CD4-positive, alpha-beta T cell treated with Interleukin-4 for 1 hour (primary cell): ENCODE measurements at places on chromosomes 11 and 22.

- DNase-seq, result no peak
These were observed 4.6 kb upstream of the CD6 start for GRCh38 chr11:60966890-60967289.

- no peak for DNase-seq
These were observed 9.4 kb downstream of the DRAP1 start for GRCh38 chr11:65928667-65929066.

DNA sequence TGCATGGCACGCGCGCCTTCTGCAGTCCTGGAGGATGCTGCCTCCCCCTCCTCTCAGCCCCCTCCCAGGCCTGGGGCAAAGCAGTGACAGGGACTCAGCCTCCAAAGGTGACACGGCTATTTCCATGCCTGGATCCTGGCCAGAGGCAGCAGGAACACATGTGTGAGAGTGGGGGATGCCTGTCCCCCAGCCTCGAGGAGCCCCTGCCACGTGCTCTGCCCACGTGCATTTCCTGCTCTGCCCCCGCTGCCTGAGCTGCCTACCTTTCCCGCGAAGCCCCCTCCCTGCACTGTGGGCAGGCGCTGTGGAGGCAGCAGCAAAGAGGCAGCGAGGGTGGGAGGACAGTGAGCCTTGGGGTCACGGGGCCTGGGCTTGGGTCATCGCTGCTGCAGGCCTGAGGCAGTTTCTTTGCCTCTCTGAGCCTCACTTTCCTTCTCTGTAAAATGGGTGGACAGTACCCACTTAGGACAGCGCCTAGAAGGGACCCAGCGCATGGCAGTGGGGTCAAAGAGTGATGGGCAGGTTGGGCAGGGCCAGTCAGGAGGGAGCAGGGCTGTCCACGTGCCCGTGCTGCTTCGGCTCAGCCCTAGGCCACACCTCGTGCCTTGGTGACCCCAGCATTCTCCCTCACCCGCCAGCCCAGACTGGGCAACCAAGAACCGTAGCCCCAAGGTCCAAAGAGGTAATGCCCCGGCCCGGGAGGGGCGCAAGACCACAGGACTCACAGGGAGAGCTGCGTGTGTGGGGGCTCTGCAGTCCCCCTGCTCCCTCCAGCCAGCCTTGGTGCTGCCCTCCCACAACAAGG is 48.6 kb downstream of the FLRT1 start:
- DNase-seq, result no peak

DNA sequence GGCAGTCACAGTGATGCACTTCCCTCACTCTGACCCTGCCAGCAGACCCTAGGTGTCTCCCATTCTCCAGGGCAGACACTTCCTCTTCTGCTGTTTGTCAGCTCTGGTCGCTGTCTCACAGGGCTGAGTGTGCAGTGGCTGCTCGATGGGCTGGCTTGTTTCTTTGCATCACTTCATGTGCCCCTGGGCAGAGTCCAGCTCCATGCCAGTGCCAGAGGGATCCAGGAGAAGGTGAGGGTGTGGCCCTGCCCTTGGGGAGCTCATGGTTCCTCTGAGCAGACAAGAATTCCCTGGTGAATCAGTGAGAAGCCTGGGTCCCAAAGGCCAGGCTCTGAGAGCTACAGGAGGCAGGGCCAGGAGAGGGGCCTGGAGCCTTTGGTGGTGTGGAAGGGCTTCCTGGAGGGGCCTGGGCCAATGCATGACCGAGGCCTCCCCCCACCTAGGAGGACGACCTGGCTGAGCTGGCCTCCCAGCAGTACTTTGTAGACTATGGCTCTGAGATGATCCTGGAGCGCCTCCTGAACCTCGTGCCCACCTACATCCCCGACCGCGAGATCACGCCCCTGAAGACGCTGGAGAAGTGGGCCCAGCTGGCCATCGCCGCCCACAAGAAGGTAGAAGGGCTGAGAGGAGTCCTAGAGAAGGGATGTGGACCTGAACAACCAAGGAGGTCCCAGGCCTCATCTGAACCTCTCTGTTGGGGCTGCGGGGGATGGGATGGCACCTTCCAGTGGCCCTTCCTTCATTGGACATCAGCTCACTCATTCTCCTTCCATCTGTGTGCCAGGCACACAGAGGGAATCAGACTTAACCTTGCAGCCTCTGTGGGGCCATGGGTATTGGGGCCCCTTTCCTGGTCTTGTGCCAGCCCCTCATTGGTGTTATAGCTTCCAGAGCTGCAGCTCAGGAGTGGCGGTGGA is 66.1 kb downstream of the MYO7A start:
- DNase-seq, result no peak

DNA sequence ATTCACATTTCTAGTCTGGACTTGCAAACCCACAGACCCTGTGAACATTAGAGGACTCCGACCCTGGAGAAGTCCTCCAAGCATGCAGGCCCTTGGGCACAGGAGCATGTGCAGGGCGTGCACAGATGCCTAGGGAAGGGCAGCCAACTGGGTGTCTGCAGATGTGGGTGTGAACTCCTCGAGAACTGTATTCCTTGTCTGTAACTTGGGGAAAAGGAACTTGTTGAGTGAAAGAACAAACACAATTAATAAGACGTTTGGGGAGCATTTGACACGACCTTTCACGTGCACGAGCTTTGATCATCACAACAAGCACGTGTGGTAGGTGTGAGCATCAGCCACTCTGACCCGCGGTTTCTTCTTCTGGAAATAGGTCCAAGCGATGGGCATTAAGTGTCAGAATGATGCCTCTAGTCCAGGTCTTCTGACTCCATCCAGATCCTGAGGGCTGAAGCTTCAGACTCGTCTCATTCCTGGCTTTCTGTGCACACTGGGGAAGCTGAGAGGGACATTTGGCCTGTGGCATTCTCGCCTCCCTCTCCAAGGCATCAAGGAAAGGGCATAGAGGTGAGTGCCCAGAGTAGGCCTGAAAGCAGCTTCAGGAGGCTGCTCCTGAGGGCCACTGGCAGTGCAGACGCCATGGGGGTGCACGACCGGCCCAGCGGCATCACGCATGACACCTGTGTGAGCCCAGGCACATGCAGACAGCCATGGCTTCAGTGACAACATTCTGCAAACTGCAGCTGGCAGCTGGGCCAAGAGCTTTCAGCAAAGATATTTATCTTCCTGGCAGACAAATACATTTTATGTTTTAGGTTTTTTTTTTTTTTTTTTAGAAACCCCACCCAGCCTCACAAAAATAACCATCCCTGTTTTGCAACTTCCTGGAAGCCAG is 32.5 kb downstream of the ALX4 start:
- no peak for DNase-seq

GRCh38 chr11:43289368-43289767 is 22.4 kb upstream of the API5 start:
- DNase-seq, result no peak

DNA sequence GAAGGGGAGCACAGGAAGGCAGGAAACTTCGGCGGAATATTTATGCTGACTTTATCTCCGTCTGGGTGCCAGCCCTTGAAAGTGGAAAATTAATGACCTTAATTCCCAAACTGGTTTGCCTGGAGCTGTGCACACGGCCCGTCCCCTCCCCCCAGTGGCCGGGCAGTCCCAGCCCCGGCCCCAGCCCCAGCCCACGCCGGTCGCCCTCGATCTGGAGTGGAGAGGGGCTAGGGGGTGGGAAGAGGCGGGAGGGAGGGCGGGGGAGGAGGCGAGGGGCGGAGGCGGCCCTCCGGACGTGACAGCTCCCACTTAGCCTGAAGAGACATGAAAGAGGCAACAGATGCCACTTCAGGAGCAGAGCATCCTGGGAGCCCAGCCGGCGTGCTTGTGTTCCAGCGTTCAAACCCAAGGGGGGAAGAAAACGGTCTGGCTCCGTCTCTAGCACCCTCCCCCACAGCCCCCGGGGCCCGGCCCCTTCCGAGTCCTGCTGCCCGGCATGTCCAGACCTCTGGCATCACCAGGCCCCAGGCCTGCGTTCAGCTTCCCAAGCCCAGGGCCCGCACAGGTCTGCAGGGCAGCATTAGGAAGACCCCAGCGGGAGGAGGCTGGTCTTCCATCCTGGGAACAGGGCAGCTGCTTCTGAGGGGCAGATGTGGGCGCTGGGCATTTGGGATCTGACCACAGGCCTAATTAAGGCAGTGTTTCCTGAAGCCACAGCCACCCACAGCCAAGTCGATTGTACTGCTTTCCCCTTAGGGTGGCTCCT is 20.0 kb upstream of the LMO1 start:
- DNase-seq, result no peak

DNA sequence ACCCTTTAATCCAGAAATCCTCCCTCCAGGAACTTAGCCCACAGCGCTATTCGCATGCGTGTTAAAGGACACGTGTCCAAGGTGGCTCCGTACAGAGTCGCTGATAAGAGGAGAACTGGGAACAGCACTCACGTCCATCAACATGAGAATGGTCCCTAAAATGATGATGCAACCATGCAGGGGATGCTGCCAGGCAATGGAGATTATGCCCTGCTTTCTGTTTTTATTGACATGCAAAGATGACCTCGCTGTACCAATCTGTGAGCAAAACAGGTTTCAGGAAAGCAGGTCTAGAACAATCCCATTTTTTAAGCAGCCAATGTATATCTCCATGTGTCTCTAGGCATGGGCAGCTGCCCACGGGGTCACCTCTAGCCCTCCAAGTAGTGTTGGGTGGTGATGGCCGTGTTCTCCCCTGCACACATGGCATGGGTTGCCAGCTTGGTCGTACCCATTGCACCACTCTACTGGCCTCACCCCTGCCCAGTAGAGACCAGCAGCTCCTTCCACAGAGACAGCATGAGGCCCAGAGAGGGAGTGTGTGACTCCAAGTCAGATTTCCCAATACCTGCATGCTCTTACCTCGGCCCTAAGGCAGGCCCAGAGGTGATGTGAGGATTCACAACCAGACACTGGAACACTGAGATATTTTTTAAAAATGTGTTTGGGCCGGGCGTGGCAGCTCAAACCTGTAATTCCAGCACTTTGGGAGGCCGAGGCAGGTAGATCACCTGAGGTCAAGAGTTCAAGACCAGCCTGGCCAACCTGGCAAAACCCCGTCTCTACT is 68.3 kb upstream of the LINC01488 start:
- DNase-seq, result no peak

GRCh38 chr11:67371911-67372320 is 1.5 kb downstream of the CLCF1 start:
- DNase-seq, result no peak

GRCh38 chr11:74951226-74951625 is 2.2 kb downstream of the SPCS2 start:
- no peak for DNase-seq

GRCh38 chr22:36901411-36902142 is 11.9 kb upstream of the CSF2RB start:
- DNase-seq, result peak; percentile 26

- no peak for DNase-seq
These were observed 17.2 kb downstream of the TEF start for GRCh38 chr22:41398921-41399320.

DNA sequence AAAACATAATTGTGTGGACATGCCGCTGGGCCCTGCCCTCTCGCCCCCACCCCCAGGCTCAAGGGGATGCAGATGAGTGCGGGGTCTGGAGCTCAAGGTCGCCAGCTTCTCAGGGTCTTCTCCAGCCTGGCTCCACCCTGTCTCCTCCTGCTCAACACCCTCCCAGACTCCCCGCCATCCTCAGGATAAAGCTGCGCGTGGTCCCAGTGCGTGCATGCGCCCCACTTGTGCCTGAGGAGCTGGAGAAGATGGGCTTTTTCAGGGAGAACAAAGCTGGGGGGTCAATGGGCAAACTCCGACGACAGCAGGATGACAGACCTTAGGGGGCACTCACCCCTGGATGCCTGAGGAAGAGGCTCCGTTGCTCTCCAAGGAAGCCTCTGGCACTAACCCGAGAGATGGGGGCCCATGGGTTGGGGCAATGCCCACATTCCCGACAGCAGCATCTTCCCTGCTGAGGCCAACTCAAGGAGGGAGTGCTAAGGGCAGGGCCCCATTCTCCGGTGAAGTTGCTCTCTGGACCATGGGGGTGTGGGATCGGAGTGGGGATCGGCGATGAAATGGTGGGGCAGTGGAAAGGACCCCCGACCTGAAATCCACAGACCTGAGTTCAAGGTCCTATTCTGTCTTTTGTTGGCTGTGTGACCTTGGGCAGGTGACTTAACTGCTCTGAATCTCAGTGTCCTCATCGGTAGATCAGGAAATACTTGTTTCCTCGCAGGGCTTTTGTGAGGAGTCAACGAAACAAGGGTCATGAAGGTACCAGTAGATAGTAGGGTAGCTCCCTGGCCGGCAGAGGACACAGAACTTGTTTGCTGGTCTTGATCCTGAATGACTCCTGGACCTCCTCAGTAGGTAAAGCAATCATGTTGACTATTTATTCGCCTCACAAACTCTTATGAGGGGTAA is 47.7 kb downstream of the WNT11 start:
- no peak for DNase-seq

DNA sequence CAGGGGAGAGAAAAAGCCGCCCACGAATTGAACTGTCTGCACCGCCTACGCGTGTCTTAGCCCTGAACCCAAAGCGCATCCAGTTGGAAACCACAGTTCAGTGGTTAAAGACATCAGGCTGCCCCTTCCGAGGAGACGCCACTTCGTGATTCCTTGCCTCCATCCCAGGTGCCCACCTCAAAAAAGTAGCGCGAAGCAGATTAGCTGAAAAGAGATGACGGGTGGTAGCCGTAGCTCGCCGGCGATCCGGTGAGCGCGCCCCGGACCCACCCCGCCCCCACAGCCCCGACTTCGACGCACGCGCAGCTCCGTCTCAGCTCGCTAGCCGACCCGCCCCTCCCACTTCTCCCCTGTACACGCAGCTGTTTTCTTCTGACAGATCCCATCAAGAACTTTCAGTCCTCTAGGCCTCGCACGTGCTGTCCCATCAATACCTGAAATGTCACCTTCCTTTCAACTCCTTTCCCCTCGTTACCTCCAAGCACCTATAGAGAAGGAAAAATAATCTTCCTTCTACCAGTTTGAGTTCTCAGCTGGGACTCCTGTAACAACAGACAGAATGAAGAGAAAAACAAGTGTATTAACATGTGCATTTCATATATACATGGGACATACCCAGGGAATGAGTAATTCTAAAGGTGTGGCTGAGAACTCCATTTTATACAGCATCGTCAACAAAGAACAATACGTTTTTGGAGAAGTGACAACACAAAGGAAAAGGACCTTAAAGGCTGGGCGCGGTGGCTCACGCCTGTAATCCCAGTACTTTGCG is 49.5 kb downstream of the OR4D9 start:
- DNase-seq, result peak; percentile 85

DNA sequence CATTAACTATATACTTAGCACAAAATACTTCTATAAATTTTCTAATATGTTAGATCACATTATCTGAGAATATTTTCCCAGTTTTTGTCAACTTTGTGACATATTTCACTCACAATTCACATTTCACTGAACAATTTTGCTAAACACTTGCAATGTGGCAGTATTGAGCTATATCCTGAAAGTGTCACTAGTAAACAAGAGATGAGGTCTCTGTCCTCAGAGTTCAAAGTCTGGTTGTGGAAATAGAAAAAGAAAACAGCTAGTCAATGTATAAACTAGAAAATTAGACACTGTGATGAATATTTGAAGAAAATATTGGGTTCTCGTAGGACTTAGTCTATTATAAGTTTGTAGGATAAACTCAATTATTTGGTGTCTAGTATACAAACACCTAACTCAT is 87.4 kb upstream of the CHORDC1 start:
- DNase-seq, result no peak

DNA sequence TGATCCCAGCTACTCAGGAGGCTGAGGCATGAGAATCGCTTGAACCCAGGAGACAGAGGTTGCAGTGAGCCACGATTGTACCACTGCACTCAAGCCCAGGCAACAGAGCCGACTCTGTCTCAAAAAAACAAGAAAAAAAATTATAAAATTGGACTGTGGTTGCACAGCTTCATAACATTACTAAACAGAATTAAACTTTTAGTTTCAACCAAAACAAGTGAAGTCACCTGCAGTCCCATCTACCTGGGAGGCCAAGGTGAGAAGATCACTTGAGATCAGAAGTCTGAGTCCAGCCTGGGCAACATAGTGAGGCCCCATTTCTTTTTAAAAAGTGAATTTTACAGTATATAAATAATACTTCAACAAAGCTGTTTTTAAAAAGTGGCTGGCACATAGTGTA is 47.8 kb upstream of the CD5 start:
- no peak for DNase-seq
